ENCODE measurements at places on chromosomes 11 and 22.

DNA sequence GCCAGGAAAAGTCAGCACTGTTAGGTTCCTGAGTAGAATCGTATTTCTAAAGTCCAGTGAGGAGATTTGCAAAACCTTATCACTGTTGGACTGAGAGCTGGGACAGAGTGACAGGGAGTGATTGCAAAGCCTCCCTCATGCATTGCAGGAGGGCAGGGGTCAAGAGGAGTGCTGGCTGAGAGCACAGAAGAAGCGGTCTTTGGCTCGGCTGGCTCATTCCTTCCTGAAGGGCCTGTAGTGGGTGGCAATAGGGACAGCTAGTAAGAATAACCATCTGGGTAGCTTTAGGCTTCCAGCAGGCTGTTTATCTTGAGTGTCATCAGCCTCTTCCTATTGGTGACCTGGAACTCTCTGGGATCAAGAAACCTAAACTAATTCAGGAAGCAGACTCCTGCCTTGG lies 53.4 kb downstream of the CD44 start:
- DNase-seq = no peak

DNA sequence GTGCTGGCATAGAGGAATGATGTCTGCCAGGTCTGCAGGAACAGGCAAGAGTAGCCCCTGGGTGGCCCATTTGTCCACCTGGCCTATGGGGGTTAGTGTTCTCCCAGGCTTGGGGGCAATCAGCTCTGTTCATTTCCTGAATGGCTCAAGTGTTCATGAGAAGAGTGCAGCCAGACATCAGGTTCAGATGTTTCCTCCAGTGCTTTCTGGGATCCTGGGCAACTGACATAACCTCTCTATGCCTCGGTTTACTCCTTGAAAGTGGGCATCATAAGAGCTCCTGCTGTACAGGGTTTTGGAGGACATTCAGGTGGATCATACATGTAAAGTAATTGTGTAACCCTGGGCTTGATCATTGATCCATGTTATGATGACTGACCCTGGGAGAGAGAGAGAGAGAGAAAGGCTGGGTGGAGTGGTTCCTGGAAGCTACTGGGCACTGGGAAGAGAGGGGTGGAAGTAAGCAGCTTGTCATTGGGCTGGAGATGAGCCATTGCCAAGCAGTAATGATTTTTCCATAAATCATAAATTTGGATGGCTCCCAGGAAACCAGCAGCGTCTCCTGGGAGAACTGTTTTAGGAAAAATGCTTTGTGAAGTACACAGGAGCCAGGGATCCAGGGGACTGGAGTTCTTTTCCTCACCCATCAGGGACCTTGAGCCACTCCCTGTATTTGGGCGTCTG lies 30.2 kb upstream of the ACCSL start:
- DNase-seq = no peak

GRCh38 chr22:49726022-49726681 lies 101.5 kb downstream of the BRD1 start:
- DNase-seq = no peak

- DNase-seq = no peak
Observed at GRCh38 chr22:37560608-37561211, 430 bp downstream of the CDC42EP1 start.

DNA sequence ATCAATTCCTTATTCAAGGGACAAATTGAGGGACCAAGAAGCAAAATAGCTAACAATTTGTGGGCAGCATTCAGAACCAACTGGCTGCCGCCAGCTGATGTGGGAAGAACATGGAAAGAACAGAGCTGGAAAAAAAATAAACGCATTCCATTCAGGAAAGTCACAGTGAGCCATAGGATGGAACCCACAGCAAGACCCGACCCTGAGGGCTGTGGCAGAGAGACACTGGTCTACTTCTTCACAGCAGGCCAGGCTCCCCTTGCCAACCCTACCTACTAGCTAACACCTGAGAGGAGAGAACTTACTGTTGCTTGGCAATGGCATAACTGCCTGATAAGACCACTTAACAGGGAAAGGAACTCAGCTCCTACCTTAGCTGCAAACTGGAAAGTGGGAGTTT lies 123.5 kb upstream of the APOA1 start:
- DNase-seq = no peak

DNA sequence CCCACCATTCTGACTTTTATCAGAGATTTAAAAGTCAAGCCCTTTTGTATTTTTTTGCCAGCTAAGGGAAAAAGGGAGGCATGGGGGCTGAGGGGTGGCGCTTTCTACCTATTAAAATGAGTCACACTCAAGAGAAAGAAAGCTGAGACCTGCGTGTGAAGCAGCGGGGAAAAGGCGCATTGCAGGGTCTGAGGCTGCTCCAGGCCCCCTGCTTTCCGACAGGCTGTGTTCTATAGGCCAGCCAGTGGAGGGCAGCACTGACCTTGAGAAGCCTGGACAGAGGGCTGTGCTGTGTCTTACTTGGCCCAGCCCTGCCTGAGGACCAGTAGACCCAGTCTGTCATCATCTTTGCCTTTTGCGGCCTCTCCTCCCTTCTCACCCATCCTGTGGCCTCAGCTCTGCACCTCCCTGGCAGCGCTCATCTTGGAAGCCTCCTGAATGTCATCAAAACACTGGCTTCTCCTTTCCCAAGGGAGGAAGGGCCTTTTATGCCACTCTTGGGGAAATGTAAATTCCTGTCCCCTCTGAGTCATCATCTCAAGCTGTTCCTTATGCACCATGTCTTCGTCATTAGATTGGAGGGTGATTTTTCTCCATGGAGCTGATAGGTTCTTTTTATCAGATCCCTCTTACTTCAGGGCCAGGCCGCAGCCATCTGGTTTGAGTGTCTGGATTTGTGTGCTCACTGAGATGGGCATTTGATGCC lies 12.6 kb upstream of the MAPK8IP1 start:
- peak; percentile 13 for DNase-seq

DNA sequence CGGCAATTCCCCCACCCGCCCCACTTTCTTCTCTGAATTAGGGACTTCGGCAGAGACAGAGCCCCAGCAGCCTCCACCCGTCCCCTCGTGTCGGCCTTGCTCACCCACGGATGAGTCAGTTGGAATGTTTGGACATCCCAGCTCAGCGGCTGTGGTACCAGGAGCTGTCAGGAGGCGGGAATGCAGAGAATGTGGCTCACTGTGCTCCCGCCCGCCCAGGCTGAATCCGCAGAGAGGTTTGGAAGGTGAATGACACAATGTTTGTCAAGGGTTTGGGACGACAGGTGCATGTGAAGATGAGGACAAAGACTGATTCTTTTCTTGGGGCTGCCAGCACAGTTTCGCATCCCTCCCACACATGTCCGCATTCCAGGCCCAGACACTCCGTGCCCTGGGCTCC lies 39.6 kb downstream of the LIF start:
- DNase-seq = no peak

- no peak for DNase-seq
Observed at GRCh38 chr22:27137871-27138337, 480.5 kb downstream of the MIAT start.

GRCh38 chr11:128711136-128711535 lies 17.3 kb downstream of the FLI1 start:
- DNase-seq = no peak

DNA sequence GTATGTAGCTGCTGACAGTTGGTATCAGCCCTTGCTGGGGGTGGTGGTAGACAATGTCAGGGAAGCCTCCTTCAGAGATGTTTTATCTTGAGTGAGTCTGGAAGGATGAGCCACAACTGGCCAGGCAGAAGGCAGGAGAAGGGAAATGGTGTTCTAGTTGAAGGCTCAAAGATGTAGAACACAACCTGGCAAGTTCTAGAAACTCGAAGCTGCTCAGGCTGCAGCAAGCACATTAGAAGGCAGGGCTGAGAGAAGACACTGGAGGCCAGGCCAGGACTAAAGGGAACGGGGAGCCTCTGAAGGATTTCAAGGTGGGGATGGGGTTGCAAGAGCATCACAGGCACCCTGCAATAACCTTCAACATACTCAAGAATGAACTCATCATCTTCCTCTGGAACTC lies 40.4 kb downstream of the USP35 start:
- no peak for DNase-seq

GRCh38 chr11:78310500-78310909 lies 107.1 kb downstream of the GAB2 start:
- DNase-seq = no peak

GRCh38 chr11:124863137-124863825 lies 2.0 kb upstream of the ROBO3 start:
- DNase-seq = no peak

DNA sequence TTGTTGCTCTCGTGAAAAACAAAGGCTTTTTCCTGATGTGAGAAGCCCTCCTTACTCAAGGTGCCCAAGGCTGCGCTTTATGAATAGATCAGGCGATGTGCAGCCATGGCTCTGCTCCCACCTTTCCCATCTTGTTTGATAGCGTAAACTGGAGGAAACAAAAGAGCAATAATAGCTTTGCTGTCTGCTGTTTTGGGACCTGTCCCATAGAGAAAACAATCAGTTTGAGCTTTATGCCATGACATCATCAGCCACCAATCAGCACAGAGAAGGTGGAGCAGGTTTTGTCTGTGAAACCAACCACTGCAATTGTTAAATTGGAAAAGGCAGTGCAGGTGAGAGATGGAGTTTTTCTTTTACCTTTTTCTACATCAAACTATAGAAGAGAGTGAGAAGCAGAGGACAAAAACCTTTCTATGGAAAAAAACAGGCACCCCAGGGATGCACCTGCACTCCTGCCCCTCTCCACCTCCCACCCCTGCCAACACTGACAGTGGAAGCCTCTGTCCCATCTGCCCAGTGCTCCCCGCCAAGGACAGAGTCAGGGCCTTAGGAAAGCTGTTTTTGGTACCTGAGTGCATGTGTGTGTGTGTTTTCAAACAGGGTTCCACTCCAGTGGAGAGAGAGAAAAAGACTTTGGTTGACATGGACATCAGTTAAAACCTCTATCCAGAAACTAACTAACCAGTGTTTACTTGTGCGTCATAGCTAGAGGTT lies 80.7 kb downstream of the MICAL3 start:
- no peak for DNase-seq

GRCh38 chr11:2330696-2331095 lies 28.9 kb downstream of the TSPAN32 start:
- DNase-seq = no peak

- no peak for DNase-seq
Observed at GRCh38 chr11:130876931-130877915, 39.1 kb downstream of the SNX19 start.

GRCh38 chr11:80441821-80442220 lies 1001.0 kb upstream of the TENM4 start:
- no peak for DNase-seq

GRCh38 chr11:44568331-44568657 lies 2.8 kb downstream of the CD82 start:
- DNase-seq = no peak

GRCh38 chr22:49247194-49247924 lies 580.3 kb downstream of the BRD1 start:
- no peak for DNase-seq

GRCh38 chr22:29385748-29386147 lies 2.6 kb downstream of the AP1B1 start:
- DNase-seq = no peak

Measured in activated naive CD4-positive, alpha-beta T cell treated with Interleukin-2 at 50 U/mL for 16 hours (primary cell).